ENCODE measurements at places on chromosomes 16 and 17.

DNA sequence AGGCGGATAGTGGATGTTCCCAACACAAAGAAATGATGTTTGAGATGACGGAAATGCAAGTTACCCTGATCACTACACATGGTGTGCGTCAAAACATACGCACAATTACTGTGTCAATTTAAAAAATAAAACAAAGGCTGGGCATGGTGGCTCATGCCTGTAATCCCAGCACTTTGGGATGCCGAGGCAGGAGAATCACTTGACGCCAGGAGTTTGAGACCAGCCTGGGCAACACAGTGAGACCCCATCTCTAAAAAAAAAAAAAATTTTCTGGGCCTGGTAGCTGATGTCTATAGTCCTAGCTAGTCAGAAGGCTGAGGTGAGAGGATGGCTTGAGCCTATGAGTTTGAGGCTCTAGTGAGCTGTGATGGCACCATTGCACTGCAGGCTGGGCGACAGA, 51.8 kb downstream of the TEKT5 start:
- DNase-seq = no peak

GRCh38 chr17:4019275-4019674, 55.0 kb upstream of the ATP2A3 start:
- no peak for DNase-seq

DNA sequence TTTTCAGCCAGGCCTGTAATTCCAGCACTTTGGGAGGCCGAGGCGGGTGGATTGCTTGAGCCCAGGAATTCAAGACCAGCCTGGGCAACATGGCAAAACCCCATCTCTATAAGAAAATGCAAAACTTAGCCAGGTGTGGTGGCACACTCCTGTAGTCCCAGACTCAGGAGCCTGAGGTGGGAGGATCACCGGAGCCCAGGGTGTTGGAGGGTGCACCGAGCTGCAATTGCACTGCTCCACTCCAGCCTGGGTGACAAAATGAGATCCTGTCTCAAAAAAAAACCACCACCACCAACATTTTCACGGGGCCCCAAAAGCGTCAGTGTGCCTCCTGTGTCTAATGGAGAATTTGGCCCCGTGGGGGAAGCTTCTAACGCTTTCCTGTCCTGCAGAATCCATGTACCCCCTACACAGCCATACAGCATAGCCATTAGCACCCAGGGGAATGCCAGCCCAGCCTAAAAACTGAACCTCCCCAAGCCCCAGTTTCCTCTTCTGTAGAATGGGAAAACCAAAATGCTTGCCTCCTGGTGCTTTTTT, 22.2 kb upstream of the MAP3K14 start:
- DNase-seq = no peak

GRCh38 chr17:18016426-18016825, 22.5 kb downstream of the ATPAF2 start:
- no peak for DNase-seq

DNA sequence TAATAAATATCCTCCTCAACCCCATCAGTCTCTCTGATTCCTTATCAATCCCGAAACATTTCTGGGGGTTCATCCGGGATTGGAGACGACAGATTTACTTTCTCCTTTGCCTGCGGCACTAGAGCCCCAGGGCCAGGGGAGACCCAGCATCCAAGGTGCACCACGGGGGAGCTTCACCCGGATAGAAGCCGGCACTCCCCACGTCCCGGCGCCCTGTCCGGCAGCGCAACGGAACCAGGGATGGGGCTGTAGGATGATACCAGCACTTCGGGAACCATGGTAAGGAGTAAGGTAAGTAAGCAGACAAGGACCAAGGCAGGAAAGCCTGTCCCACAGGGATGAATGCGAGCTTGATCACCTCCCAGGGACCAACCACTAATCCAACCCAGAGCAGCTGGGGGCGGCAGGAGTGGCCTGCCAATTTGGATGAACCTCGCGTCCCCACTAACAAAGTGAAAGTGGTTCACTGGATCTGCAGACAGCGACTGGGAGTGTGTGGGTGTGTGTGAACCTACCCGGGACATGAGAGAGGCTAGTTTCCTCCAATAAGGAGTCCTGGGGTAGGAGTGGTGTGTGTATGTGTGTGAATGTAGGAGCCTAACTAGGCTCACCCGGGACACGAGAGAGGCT, 11.9 kb downstream of the POLR3K start:
- no peak for DNase-seq

- DNase-seq = no peak
Measured at GRCh38 chr17:76107509-76107908, 3.9 kb upstream of the EXOC7 start.

DNA sequence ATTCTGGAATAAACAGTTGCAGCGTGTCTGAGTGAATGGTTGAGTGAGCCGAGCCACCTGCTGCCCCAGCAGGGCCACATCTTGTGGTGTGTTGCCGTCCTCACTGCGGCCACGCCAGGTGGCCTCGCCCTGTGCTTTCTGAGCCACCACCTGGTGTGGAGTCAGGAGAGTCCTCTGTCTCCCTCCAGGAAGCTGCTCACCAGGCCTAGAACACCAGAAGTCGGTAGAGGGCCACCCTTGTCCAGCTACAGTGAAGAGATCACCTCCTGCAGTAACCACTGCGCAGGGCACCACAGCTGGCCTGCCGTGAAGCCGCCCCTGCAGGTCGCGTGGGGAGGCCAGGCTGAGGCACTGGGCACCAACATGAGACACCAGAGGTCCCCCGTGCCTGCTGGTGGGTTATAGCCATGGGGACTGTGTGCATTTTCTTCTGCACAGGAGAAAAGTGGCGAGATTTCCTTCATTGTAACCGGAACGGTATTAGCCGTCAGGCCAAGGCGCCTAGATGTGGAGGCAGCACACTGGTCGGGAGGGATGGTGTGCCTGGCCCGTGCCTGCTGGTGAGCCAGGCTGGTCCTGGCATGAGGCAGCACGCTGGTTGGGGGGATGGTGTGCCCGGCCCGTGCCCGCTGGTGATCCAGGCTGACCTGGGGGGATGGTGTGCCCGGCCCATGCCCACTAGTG, 28.9 kb upstream of the FOXK2 start:
- DNase-seq = no peak

DNA sequence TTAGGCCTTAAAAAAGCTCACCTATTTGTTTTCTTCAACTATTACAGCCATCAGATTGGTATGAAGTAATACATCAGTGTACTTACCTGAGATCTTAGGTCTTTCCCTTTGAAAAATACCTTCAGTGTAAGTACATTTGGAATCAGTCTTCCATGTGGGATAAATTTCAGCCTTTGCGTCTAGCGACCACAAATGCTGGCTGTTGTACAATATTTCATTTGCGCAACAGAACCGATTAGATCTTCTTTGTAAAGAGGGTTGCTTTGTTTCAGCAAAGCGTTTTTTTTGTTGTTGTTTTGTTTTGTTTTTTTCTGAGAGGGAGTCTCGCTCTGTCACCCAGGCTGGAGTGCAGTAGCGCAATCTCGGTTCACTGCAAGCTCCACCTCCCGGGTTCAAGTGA, 394.0 kb downstream of the CPPED1 start:
- no peak for DNase-seq

GRCh38 chr16:75019007-75019406, 20.2 kb downstream of the ZNRF1 start:
- no peak for DNase-seq

DNA sequence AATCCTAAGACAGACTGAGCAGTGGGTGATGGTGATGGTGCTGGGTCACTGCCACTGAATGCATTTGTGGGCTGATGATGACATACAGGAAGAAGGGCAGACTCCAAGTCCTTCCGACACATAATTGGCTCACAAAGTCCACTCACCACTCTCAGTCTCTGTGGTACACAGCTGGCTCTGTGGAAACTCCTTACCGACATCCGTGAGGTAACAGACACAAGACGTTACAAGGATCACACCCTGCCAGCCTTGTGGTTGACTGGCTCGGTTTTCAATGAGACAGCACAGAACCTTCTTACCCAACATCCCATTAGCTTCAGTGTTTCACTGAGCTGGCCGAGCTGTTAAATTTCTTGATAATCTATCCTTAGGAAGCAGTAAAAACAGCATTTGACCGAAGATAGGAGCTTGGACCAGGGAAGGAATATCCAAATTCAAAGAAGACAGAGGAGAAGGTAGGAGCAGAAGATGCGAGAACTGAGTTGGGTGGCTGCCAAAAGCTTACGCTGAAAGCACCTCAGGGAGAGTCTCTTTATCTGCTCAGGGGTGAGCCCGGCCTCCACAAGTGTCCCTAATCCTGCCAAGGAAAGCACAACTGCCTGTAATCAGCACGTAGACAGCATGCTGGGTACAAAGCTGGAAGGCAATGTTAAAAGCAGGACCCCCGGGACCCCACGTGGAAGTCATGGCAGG, 5.5 kb upstream of the MXRA7 start:
- DNase-seq = peak; percentile 73

GRCh38 chr17:47717979-47718621, 14.9 kb upstream of the TBX21 start:
- DNase-seq = no peak

DNA sequence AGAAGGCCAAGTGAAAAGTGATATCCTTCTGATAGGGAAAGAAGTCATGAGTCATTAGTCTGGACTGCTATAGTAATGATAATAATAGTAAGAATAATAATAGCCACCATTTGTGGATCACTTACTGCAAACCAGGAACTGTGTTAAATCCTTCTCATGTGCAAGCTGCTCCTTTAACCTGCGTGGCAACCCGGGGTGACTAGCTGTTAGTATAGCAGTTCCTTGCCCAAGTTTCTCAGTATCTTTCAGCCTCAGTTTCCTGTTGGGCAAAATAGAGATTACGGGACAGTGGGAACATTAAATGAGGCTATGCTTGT, 129.5 kb downstream of the CDH13 start:
- DNase-seq = no peak

- DNase-seq = no peak
Measured at GRCh38 chr17:44069974-44070454, 521 bp upstream of the G6PC3 start.

- DNase-seq = no peak
Measured at GRCh38 chr17:75125984-75126383, 5.6 kb downstream of the NT5C start.

DNA sequence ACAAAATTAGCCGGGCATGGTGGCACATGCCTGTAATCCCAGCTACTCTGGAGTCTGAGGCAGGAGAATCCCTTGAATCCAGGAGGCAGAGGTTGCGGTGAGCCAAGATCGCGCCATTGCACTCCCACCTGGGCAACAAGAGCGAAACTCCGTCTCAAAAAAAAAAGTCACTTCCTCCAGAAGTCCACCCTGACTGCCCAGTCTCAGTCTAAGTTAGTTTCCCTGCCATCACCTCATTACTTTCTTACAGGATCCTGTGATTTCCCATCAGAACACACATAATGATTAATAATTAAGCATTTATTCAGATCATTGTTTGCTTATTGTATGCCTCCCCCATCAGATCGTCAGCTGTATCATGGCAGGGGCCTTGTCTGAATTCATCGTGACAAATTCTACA, 31.6 kb downstream of the ABCC3 start:
- DNase-seq = no peak

- no peak for DNase-seq
Measured at GRCh38 chr16:79401157-79401556, 199.4 kb downstream of the MAF start.

GRCh38 chr16:46673320-46674013, 15.5 kb downstream of the VPS35 start:
- peak; percentile 5 for DNase-seq

DNA sequence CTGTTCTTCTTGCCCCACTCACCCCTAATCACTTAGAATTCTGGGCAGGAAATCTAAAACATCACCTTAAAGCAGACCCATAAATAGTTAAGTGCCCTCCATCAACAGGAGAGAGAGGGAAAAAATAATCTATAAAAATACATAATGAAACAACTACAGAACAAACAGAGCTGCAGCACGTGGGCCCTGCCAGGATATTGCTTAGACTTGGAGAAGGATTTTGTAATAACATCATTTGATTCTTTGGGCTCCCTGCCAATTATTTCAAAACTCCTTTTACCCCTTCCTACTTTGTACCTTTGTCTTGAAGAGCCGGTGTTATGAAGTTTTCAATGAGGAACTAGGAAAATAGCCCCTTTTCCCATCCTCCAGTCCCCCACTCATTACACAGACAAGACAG, 130.6 kb upstream of the TOX3 start:
- no peak for DNase-seq

DNA sequence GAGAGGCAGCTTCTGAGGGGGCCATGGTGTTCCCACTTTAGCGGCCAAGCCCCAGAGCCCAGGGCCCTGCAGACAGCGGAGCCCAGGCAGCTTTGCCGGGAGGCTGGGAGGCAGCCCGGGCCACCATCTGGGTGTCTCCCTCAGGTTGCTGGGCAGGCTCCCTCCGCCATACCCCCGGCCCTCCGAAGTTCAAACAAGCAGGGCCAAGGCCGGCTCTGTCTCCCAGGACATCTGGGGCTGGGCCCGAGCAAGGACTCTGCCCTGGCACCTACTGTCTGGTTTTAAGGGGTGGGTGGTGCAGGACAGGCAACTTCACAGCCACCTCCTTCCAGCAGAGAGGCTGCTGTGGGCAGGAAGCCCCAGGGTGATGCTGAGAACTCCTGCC, 2.6 kb downstream of the DUS1L start:
- no peak for DNase-seq

DNA sequence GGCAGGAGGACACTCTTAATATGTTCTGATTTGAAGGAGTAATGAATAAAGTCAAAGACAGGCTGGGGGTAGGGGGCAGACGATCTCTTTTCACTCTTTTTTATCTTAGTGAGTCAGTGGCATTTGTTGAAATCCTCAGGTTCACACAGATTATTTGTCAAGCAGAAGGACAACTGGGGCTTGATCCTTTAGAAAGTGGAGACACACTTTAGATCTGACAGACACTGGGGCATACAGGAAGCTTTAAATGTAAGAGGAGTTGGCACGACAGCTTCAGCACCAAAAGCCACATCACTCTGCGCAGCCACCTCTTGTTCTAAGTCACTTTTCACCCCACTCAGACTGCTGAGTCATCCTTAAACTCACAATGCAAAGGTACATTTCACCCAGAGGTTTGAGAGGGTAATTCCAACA, 121.5 kb downstream of the STXBP4 start:
- no peak for DNase-seq

DNA sequence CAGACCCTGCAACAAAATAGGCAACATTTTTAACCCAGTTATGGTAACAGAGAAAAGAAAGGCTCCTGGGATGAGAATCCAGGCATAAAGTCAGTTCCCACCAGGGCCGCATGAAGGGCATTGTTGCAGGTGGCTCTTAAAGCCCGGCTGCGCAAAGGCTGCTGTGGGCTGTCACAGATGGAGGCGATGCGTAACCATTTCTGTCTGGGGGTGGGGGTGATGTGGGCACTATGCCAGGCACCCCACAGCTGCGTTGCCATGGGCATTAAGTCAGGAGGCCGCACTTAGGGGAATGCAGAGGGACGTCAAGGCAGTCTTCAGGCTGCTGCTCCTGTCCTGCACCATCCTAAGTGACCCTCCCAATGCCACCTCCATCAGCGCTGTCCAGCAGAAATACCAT, 228.4 kb downstream of the CPPED1 start:
- no peak for DNase-seq

DNA sequence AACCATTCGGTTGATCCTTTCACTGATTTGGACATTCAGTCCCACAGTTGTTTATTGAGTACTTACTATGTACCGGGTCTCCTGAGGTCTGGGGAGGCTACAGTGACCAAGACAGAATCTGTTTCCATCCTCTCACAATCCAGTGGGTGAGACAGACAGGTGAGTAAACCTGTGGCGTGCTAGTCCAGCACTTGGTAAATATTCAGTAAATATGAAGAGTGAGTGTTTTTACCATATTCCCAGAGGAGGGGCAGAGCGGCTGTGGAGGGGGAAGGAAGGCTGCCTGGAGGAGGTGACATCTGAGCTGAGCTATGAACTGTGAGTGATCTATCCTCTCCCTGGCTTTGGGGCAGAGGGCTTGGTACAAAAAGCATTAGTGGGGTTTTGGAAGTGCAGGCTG, 31.4 kb downstream of the CCR7 start:
- no peak for DNase-seq
